ENCODE measurements at places on chromosomes 5 and 9. TPM values are rescaled to one million over a fixed set of nuclear protein-coding genes. Genes with fewer than 3 reads are reported as not detected.

SPATA31A3 gene
- total RNA-seq, result not detected

MUSK gene
- 5.5 TPM for total RNA-seq

OGN gene
- 0.57 TPM for total RNA-seq

EQTN gene
- total RNA-seq, result not detected

CDC25C gene
- 1.1 TPM for total RNA-seq

KIF27 gene
- total RNA-seq, result 3.8 TPM

CCDC192 gene
- total RNA-seq, result not detected

RFESD gene
- total RNA-seq, result 1.7 TPM

FCHO2 gene
- total RNA-seq, result 11.0 TPM

C9orf50 gene
- 0.18 TPM for total RNA-seq

HK3 gene
- total RNA-seq, result not detected

ANAPC2 gene
- 15.2 TPM for total RNA-seq

All from smooth muscle cell of bladder (primary cell).